ENCODE measurements at places on chromosomes 16 and 17.

GRCh38 chr16:67803894-67804293 lies 2.5 kb downstream of the RANBP10 start:
- DNase-seq: no peak

DNA sequence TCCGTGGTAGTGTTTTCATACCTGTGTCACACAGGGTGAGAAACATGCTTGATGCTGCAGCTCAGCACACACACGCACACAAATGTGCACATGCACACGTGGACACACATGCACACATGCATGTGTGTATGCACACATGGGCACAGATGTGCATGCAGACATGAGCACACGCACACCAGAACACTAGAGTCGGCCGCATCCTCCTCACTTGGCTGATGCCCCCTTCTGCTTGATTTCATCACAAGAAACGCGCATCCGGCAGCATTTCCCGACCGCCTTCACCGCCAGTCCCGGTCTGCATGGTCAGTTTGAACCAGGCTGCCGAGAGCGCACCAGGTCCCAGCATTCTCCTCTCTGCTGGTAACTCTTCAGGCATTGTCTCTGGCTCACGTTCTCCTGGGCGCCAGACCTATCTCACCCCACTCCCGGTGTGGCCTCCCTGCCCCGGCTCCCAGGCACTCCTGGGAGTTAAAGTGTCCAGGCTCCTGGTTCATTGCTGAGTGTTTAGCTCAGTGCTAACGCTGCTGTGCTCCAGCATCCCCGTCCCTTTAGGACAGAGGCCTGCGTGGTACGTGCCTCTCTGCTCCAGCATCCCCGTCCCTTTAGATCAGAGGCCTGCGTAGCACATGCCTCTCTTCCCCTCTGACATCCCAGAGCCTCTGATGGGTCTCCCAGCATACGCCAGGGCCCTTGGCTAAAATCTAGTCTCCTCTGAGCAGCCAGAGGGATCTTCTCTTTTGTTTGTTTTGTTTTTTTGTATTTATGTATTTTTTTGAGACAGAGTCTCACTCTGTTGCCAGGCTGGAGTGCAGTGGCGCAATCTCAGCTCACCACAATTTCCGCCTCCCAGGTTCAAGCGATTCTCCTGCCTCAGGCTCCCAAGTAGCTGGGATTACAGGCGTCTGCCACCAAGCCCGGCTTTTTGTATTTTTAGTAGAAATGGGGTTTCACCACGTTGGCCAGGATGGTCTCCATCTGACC lies 16.0 kb downstream of the BAIAP2 start:
- DNase-seq: no peak

- DNase-seq: no peak
These were observed 295.3 kb downstream of the SLC39A11 start for GRCh38 chr17:72797142-72797541.

- DNase-seq: peak; percentile 49
These were observed 3.2 kb upstream of the DBNDD1 start for GRCh38 chr16:90022209-90023077.

- no peak for DNase-seq
These were observed 8.5 kb downstream of the EFCAB3 start for GRCh38 chr17:62388856-62389255.

DNA sequence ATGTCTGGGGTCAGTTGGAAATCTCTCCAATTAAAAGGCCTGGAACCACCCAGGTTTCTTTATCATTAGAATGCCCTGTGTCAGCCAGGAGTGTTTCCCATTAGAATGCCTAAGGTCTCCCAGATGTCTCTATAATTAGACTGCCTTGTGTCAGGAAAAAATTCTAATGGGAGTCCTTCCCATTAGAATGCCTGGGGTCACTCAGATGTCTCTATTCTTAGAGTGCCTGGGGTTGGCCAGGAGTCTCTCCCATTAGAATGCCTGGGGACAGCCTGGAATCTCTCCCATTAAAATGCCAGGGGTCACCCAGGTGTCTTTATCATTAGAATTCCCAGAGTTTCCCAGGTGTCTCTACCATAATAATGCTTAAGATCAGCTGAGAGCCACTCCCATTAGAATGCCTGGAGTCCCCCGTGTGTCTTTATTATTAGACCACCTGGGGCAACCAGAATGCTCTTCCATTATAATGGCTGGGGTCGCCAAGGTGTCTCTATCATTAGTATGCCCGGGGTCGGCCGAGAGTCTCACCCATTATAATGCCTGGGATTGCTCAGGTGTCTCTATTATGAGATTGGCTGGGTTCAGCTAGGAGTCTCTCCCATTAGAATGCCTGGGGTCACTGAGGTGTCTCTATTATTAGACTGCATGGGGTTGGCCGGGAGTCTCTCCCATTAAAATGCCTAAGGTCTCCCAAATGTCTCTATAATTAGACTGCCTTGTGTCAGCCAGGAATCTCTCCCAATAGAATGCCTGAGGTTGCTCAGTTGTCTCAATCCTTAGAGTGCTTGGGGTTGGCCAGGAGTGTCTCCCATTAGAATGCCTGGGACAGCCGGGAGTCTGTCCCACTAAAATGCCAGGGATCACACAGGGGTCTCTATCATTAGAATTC lies 2254.6 kb downstream of the TP53TG3F start:
- no peak for DNase-seq

GRCh38 chr17:38703742-38704605 lies 1.1 kb upstream of the MLLT6 start:
- DNase-seq: peak; percentile 90

Data from NCI-H2081 treated with DMSO at 0.1 percent for 48 hours (cell line).